ENCODE measurements at places on chromosomes 11 and 22.
A peak's percentile ranks its signal among the peaks of the same experiment; 100 is the strongest.

DNA sequence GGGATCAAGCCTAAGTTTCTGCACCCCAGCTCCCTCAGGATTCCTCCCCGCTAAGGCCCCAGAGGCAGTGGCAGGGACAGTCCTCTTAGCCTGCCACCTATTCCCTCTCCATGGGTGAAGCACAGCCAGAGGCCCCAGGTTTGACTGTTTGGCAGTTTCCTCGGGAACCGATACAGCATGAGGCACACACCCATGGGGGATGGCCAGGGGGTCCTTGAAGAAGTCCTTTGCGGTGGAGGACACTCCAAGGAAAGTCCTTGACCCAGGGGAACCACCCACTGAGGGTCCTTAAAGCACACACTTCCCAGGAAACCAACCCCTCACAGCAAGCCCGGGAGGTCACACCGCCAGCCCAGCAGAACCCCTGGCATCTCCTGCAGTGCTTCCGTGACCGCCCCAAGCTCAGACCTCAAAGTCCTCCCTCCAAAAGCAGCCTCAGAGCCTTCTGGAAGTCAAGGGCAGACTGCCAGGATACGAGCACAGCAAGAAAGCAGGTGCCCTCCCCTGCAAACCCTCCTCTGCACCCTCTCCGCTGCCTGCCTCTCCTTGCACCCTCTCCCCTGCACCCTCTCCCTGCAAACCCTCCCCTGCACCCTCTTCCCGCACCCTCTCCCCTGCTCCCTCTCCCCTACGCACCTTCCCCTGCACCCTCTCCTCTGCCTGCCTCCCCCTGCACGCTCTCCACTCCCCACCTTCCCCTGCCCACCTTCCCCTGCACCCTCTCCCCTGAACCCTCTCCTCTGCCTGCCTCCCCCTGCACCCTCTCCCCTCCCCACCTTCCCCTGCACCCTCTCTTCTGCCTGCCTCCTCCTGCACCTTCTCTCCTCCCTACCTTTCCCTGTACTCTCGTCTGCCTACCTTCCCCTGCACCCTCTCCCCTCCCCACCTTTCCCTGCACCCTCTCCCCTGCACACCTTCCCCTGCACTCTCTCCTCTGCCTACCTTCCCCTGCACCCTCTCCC, 1.4 kb downstream of the SIGIRR start:
- no peak for DNase-seq

- no peak for DNase-seq
Measured at GRCh38 chr11:64802370-64803157, 450 bp downstream of the MAP4K2 start.

- no peak for DNase-seq
Measured at GRCh38 chr11:65983589-65983987, 18.4 kb downstream of the EIF1AD start.

- no peak for DNase-seq
Measured at GRCh38 chr11:76621466-76621865, 49.1 kb downstream of the LRRC32 start.

- no peak for DNase-seq
Measured at GRCh38 chr11:71489311-71490043, 36.5 kb downstream of the NADSYN1 start.

GRCh38 chr22:42500836-42501179, 18.8 kb downstream of the RRP7A start:
- DNase-seq: no peak

- DNase-seq: no peak
Measured at GRCh38 chr11:113278481-113278880, 35.9 kb upstream of the TTC12 start.

DNA sequence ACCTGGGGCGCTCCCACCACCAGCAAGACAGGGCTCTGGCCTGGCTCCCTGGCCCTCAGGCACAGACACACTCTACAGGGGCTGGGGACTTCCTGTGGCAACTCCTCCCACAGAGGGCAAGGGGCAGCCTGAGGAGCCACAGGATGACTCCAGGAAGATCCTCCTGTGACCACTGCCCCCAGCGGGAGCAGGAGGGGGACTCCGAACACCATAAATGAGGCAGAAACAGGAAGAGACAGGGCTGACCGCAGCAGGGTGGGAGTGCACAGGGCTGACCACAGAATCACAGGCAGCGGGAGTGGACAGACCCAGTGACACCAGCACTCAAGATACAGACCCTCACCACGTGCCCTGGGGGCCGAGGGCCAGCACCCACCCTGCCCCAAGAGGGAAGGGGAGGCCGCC, 10.8 kb downstream of the ARAP1 start:
- DNase-seq: no peak

GRCh38 chr11:91023731-91024130, 800.9 kb upstream of the CHORDC1 start:
- no peak for DNase-seq

DNA sequence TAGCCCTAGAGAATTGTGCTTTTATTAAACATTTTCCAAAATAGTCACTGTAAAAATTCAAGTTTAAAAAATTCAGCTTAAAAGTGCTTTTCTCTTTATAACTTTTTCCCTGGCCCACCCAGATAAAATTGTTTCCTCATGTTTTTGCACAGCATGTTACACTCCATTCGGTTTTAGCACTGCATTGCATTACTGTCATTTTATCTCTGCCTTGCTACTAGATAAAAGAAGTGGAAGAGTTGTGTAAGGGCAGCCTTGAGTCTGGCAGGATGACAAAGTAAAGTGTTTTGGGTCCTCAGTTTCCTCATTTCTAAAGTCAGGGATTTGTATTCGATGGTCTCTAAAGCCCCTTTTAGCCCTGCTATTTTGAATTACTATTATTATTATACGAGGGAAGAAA, 99.8 kb downstream of the ATM start:
- peak; percentile 3 for DNase-seq

DNA sequence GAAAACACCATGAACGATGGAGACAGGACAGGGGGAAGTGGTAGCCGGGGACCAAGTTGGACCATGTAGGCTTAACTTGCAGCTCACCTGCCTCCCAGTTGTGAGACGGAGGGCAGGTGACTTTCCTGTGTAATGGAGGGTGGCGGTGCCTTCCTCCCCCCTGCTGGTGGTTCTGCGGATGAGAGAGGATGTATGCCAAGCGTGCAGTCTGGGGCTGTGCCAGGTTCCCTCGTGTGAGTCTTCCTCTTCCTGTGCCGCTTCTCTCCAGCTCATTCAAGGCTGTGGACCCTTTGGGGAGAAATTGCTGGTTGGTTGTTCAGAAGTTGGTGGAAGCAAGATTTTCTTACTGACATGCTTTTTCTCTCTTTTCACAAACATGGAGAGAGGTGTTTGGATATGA, 35.1 kb downstream of the MPPED1 start:
- no peak for DNase-seq

GRCh38 chr11:86108191-86108590, 39.3 kb upstream of the PICALM start:
- no peak for DNase-seq

- peak; percentile 24 for DNase-seq
Measured at GRCh38 chr11:14015711-14016110, 53.2 kb downstream of the SPON1 start.

- DNase-seq: peak; percentile 98
Measured at GRCh38 chr11:128506999-128507611, 80.3 kb downstream of the ETS1 start.

DNA sequence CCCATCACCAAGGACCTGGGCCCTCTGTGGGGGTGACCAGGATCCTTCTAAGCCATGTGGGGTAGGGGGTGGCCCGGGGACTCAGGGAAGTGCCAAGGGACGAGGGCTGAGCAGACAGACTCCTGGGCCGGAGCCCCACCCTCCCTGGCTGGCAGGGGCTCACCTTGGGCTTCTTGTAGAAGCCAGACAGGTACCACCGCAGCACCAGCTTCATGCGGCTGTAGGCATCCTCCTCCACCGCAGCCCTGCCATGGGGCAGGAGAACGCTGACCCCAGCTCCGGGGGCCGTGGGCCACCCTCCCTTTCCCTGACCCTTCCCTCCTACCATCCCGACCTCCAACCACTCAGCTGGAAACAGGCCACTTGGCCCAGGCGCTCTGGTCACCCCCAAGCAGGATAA, 45.9 kb upstream of the CARS1 start:
- no peak for DNase-seq

GRCh38 chr11:30902929-30903328, 316.8 kb upstream of the MPPED2 start:
- DNase-seq: no peak

DNA sequence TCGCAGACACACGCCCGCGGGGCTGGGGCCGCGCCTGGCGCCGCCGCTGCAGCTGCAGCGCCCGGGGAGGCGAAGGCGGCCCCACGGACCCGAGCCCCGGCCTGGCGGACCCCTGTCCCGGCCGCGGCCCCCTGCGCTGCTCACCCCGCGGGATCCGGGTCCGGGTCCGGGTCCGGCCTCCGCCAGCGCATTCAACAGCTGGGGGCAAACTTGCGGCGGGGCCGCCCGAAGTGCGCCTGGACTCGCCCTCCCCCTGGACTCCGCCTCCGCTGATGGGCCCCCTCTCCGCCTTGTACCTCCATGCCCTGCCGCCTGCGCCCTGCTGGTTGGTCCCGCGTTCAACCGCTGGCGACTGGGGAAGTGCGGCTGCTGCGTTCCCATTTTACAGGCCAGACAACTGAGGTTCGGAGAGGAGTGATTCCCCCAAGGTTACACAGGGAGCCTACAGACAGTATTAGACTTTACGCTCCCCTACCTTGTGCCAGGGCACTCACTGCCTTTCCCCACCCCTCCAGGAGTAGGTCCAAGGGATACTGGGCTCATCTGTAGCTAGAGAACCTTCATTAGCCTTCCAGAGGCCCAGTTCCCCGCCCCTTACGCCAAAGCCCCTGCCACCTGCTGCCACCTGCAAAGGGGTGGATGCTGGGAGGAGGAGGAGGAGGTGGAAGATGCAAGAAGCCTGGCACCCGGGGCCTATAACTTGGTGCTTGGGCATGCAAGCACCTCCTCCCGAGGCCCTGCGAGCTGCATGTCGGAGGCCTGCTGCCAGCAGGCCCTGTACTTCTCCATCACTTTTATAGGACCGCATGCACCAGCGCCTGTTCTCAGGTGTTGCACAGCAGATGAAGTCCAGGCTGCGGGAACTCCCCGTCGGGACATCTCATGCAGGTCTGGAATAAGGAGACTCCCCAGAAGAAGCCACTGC, 694 bp upstream of the ELFN2 start:
- DNase-seq: no peak

GRCh38 chr11:72579816-72580641, 94.2 kb downstream of the PDE2A start:
- no peak for DNase-seq

DNA sequence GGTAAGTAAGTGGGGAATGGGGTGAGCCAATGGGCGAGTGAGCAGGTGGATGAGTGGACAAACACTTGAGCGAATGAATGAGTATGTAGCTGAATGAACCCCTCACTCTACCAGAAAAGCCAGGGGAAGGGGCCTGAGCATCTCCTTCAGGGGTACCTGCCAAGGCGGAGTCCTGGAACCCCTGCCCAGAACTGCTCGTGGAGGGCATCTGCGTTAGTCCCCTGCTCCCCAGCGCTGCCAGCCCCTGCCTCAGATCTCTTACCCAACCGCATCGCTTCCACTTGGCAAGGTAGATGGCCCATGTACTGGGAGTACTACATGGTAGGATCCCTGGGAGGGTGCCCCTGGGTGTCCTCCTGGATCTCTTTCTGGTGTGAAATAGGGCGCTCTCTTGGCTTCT, 7.4 kb upstream of the ANO1 start:
- no peak for DNase-seq

GRCh38 chr22:30523646-30524489, 18.4 kb upstream of the SEC14L4 start:
- no peak for DNase-seq

- no peak for DNase-seq
Measured at GRCh38 chr22:43909708-43910107, 13.9 kb upstream of the PNPLA3 start.

Data from AG10803 (cell line).